ENCODE measurements at places on chromosomes 16 and 17.
A peak's percentile ranks its signal among the peaks of the same experiment; 100 is the strongest.

DNA sequence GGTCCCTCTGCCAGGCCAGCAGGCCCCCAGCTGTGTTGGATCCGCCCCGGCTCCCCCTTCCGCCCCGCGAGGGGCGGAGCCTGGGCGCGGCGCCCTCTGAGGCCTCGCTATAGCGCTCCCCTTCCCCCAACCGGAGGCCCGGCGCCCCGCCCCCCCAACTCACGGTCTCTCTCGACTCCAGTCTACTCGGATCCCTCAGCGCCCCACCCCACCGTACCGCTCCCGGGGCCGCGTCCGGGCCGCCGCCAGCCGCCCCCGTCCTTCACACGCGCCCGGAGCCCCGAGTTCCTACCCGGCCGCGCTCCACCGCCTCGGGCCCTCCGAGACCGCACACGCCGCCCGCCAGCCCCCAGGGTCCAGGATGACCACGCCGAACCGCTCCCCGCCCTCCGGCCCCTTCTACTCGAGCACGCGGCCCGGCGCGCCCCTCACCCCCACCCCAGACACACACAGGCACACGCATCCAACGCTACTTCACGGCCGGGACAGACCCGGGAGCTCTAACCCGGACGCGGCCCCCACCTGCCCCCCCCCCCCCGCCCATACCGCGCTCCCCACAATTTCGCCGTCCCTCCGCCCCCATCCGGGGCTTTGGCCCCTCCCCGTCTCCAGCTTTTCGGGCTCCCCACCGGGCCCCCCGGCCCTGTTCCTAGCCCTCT, 1.4 kb downstream of the PHF23 start:
- DNase-seq = peak; percentile 66

DNA sequence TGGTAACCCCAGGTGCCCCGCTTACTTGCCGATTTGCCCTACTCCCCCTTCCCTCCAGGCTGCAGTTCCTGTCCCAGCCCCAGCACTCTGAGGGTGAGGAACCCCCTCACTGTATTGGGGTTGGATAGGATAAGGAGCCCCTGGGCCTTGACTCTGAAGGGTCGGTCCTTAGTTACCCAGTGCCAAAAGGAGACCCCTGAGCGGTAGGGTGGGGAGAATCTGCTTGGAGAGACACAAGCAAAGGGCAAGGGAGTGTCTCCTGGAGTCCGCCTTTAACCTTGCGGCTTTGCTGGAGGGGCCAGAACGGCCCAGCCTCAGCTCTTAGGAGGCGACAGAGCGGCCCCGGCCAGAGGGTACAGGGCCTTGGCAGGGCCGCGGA, 13.0 kb downstream of the CARD14 start:
- DNase-seq = no peak

- peak; percentile 65 for DNase-seq
Measured at GRCh38 chr16:58336332-58337089, 41.7 kb upstream of the PRSS54 start.

DNA sequence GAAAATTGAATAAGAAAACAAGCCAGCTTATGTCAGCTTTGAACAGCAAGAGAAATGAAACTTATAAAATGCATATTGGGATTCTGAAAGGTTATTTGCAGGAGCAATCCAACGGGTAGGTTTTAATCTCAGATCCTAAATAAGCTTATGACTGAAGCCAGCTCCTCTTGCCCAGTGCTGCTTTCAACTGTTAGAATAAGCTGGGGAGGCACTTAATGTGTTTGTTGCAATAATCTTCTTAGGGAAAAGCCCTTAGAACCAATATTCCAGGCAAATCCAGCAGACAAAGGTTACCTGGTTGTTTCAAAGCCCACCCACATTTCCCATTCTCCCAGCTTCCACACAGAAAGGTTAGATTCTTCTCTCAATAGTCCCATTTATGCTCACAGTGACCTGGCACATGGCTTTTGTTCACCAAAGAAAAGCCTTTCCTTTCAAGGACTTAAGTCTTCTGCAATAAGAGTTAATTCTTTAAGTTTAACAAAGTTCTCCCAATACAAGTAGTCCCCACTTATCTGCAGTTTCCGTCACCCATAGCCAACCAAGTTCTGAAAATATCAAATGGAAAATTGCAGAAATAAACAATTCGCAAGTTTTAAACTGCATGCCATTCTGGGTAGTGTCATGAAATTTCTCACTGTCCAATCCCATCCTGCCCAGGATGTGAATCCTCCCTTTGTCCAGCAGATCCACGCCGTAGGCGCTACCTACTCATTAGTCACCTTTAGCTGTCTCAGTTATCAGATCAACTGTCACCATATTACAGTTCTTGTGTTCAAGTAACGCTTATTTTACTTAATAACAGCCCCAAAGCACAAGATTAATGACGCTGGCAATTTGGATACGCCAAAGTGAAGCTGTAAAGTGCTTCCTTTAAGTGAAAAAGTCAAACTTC, 5.9 kb downstream of the TEX2 start:
- peak; percentile 35 for DNase-seq

GRCh38 chr17:36008998-36009665, 7.8 kb upstream of the CCL15 start:
- peak; percentile 6 for DNase-seq

- peak; percentile 98 for DNase-seq
Measured at GRCh38 chr17:51035431-51035830, 85.2 kb downstream of the SPAG9 start.

GRCh38 chr16:85947230-85948137, 48.5 kb downstream of the IRF8 start:
- DNase-seq = no peak

DNA sequence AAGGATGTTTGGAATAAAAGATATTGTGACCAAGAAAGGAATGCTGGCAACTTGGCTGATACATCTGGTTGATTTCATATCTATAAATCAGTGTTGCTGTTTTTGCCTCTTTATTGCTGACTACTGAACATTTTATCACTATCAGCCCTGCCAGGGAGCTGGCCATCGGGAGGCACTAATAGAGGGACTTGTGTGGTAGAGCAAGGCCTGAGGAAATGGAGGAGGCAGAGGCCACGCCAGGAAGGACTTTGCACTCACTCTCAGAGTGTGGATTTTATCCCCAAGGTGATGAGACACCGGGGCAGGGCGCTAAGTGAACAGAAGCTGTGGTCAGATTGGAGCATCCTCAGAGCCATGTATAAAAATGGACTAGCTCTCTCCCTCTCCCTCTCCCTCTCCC, 9.3 kb upstream of the CYB561 start:
- DNase-seq = no peak

DNA sequence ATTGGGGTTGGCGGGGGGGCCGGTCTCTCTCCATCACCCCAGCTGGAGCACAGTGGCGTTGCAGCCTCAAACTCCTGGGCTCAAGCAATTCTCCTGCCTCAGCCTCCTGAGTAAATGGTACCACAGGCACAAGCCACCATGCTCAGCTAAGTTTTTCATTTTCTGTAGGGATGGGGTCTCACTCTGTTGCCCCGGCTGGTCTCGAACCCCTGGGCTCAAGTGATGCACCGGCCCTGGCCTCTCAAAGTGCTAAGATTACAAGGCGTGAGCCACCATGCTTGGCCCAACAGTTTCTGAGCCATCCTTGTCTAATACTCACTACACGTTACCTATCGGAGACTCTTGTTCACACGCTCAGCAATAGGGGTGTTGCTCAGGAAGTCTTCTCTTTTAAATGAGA, 11.6 kb downstream of the WDR59 start:
- DNase-seq = no peak

DNA sequence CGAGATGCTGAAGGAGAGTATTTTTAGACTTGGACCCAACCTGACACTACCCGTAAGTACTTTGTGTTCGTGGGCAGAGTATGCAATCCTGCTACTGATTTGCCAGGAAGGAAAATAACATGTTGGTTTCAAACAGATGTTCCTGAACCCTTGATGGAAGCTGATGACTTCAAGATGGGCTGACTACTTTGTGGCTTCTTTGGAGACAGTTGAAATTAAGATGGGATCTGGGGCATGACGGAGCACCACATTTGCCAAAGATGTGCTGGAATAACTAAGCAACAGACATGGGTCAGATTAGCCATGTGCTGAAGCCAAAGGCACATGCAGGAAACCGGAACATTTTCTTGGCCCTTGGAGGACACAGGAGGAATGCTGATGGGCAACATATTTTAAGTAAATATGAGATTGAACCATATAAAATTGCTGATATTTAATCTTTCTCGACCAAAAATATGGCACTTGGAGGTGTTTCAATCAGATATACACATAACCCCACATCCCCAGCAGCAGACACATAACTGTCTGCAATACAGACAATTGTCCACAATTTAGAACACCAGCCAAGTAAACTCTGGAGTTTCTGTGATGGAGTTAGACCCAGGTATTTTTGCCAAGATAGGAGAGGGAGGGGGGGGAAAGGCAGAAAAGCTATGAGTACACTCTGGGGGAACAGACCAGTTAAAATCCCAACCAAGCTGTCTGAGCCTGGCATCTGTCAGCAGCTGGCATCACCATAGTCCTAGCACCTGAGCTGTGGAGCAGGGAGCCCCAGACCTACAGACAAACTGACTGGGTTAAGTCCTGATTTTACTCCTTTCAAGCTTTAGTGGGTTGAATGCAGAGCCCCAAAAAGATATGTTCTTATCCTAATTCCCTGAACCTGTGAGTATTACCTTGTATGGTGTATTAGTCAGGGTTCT, 329.4 kb upstream of the CDH5 start:
- no peak for DNase-seq

GRCh38 chr17:43006639-43007551, at the start of gene IFI35:
Gene IFI35 (plus strand): TSS chr17:43006784. CDS start chr17:43006948, 164 bp downstream.
- DNase-seq = peak; percentile 94

DNA sequence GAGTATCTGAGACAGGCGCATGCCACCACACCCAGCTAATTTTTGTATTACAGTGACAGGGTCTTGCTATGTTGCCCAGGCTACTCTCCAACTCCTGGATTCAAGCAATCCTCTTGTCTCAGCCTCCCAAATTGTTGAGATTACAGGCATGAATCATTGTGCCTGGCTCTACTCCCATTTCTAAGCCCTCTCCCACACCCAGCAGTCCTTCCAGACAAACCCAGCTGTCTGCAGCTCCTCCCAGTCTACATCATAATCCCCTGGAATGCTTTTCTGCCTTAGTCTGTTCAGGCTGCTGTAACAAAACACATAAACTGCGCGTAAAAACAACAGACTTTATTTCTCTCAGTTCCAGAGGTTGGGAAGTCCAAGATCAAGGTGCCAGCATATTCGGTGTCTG, 144.5 kb downstream of the GRIN2A start:
- DNase-seq = peak; percentile 7

DNA sequence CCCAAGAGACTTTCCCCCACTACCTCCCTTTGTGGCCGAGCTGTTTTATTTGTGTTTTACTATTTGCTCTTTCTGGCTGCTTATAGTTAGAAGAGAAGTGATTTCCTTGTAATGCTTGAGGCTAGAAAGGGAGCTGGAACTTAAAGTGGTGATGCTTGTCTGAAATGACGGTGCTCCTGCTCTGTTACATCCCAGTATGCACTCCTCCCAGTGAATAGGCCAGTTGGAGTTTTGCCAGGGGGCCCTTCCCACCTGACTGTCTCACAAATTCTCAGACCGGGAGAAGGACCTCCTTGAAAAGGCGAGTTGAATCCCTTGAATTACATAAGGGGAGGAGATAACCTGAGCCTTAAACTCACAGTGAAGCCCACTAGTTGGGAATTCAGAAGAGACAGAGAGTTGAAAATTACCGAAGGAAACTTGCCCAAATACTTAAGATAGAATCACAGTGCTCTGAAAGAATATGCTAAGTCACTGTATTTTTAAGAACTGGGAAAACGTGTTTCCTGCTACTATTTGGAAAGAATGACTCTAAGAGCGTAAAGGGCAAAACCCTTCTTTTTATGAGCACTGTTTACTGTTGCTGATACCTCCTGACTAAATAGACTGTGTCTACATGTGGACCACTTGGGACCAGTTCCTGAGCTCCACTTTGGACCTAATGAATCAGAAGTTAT, 84.7 kb upstream of the CLEC3A start:
- DNase-seq = no peak

DNA sequence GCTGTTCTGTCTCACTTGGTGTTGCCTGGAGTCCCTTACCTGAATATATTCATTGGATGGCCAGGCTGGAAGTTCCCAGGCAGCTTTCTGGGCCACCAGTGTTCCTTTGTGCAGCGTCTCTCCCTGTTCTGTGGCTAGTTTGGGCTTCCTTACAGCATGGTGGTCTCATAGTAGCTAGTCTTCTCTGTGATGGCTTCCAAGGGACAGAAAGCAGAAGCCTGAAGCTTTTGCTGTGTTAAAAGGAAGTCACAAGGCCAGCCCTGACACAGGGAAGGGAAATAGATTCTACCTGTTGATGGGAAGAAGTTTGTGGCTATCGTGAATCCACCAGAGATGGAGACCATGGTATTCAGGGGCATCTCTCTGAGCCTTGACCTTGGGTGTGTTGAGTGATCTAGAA, 34.6 kb downstream of the PLCG2 start:
- DNase-seq = no peak

DNA sequence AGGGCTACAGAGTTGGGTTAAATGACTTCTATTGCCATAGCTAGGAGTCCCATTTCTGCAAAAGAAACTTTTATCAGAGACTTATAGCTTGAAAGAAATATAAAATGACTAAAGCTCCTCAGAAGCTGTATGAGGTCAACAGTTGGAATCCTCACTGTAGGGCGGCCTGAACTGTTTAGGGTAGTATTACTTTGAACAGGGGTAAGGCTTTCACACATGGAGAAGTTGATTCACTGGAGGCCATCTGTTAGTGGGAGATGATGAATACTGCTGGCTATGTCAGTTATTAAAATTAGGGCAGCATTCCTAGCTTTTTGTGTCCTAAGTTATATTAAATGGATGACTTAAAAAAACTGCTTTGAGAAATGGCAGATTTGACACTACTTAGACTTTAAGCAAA, 6.0 kb downstream of the TTC19 start:
- no peak for DNase-seq

DNA sequence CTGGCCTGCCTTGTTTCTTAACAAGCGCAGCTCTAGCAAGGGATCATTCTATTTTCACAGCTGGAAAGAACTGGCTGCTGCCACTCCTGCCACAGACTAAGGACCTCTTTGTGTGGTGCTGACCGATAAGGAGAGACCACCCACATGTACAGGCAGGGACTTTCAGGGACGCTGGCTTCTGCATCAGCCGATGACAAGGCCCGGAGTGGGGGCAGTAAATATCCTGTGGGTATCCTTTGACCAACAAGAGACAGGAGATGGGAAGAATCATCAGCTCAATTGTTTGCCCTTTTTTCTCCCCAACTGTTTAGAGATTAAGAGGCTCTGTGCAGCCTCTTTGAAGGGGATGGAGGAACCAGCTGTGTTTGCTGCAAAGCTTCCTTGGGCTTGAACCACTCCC, 9.2 kb upstream of the ITPRIPL2 start:
- DNase-seq = no peak
